GM23248 (cell line): ENCODE measurements at places on chromosomes 6 and 20. TPM values are rescaled to one million over a fixed set of nuclear protein-coding genes. Genes with fewer than 3 reads are reported as not detected.

Gene SMOC2
- polyA plus RNA-seq, result not detected in 2 replicates

Gene SH3BGRL2
- polyA plus RNA-seq, result 1.1 TPM in 2 replicates

Gene NINL
- 1.9 and 2.6 TPM in 2 replicates for polyA plus RNA-seq

Gene NUS1
- polyA plus RNA-seq, result 13.8 and 14.8 TPM in 2 replicates

Gene SIRPB2
- polyA plus RNA-seq, result not detected in 2 replicates

Gene FAM184A
- 0.25 TPM in 1 of 2 replicates, not detected in the other for polyA plus RNA-seq

Gene OOEP
- polyA plus RNA-seq, result not detected in 2 replicates

Gene HBS1L
- polyA plus RNA-seq, result 83.9 and 85.0 TPM in 2 replicates

Gene PDYN
- polyA plus RNA-seq, result not detected in 2 replicates

Gene HLA-DQB1
- polyA plus RNA-seq, result not detected in 2 replicates

Gene EDN3
- not detected in 2 replicates for polyA plus RNA-seq
